CD4-positive, alpha-beta T cell treated with Interferon alpha-2 for 1 hour (primary cell): ENCODE measurements at places on chromosomes 1 and 21.

GRCh38 chr1:205351984-205352713 is 4.6 kb downstream of the KLHDC8A start:
- DNase-seq, result no peak

DNA sequence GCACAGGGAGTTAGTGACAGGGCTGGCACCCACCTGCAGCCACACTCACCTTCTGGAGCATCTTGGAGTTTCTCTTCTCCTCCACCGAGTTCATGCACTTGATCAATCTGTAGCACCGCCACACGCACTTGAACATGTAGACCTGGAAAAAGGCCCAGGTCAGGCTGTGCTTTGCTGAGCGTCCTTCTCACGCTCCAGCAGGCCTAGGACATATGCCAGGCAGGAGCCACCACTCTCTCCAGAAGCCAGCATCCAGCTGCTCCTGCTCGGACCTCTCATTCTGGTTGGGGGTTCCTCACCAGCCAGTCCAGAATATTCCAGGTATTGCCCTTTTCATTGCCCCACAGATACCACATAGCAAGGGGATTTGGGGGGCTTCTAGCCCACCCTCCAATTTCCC is 11.7 kb upstream of the MATN1 start:
- no peak for DNase-seq

DNA sequence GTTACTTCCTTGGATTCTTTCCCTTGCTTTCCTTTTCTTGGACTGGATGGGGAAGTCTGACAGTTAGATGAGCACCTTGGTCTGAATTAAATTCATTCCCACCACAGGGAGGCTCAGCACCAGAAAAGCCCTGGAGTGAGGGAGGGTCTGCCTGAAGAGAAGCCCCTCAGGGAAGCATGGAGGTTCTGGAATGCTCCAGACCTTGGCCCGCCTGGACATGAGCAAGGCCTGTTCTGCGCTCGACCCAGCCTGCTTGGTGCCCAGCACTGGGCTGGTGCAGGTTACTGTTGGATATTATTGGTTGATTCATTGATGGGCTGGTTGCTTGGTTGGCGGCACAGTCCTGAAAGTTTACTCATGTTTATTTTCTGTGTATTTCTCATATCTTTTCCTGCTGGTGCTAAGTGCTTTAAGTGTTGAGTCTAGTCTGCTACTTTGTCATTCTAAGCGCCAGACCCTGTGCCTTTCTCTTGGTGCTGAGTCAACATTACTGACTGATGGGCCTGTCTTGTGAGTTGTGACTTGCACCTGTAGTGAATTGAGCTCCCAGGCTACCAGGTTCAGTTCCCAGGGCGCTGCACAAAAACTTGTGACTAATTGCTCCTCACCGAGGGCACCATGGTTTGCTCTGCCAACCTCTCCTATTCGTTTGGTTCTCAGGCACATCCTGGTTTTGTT is 538.5 kb downstream of the KIF26B start:
- DNase-seq, result no peak

GRCh38 chr1:60540141-60540540 is 466.6 kb upstream of the C1orf87 start:
- no peak for DNase-seq

DNA sequence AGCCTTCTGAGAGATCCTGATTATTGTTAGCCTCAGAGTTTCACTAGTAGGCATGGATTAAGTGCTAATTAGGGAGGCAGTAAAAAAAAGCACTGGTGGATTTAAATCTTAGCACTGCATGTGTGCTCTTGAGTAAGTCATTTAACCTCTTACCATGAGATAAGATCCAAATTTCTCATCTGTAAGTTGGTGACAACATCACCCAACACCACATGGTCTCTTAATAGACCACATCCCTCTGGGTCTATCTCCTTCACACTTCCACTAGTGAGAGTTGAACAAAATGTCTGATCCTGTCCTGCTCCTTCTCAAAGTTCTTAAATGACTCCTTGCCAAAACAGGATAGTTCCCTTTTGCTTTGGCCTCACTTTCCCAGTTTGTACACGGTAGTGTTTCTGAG is 29.5 kb upstream of the DMRTA2 start:
- no peak for DNase-seq

GRCh38 chr1:17460219-17460618 is 20.7 kb upstream of the RCC2 start:
- DNase-seq, result no peak

DNA sequence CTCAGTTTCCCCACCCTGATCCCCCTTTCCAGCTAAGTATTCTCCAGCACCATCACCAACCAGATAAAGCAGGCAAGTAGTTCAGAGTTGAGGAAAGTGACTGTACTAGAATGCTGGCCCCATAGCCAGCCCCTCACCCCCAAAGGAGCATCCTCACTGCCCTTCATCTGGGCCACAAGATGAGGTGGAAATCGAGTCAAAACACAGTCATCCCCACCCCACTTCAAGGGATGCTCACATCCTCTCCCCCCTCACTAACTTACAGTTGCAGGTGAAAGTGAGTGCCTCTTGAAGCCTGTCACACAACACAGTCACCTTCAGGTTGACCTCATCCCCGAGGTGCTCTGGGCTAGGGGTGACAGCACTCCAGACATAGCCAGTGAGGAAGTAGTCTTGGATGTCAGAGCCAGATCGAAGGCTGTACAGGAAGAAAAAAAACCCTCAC is 30.4 kb downstream of the PIK3C2B start:
- DNase-seq, result no peak

GRCh38 chr1:17579951-17580939 is 40.7 kb downstream of the ARHGEF10L start:
- DNase-seq, result no peak

- DNase-seq, result no peak
Measured at GRCh38 chr1:33886496-33886895, 22.6 kb downstream of the HMGB4 start.
